D721Med (cell line): ENCODE measurements at places on chromosomes 12 and 14.

DNA sequence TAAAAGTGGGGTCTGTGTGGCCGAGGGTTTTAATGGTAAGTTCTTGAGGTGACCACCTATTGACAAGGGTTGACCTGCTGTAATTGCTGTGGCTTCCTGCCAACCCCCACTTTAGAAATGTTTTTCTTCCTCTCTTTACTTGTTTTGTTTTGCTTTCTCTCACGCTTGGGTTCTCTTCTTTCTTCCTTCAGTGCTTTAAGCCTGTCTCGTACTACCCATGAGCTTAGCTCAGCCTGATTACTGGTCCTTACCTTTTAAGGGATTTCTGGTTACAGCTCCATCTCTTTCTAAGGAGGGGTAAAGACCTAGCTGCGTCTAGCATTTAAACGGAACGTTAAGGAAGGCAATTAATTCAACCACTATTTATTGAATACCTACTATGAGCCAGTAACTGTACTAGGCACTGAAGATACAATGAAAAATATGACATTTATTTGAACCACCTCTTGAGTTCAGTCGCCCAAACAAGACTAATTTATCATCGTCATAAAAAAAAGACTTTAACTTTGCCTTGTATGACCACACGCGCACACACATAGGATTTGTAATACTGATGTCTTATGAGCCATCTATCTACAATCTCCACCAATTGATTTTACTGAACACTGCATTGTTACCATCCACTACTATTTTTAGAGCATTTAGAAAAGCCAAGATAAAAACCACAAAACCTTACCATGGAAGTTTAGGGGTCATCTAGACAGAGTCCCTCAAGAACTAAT lies 888 bp upstream of the PPP1R12A start:
- no peak for DNase-seq

DNA sequence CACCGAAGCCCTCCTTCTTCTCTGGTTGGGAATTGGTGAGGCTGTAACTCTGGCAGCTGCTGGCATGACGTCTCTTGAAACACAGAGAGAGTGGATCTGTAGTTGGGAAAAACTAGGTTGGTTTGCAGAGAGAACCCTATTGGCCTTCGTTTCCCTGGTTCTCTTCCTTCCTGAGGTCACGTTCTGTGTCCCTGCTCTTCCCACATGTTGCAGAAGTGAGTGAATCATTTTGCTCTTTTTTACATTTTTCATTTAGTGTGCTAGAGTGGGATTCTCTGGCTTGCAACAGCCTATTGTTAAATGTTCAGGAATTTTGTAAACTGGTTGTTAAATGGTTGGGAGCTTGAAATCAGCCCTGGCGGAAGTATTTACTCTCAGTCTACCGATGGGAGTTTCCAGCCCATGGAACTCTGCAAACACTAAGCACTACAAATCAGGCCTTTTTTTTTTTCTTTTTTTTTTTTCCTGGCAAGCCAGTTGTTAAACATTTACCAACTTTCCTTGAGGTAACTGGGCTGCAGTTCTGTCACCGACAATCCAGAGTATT lies 26.8 kb upstream of the CKAP4 start:
- no peak for DNase-seq

GRCh38 chr14:31449971-31450610 lies 7.2 kb downstream of the DTD2 start:
- no peak for DNase-seq

DNA sequence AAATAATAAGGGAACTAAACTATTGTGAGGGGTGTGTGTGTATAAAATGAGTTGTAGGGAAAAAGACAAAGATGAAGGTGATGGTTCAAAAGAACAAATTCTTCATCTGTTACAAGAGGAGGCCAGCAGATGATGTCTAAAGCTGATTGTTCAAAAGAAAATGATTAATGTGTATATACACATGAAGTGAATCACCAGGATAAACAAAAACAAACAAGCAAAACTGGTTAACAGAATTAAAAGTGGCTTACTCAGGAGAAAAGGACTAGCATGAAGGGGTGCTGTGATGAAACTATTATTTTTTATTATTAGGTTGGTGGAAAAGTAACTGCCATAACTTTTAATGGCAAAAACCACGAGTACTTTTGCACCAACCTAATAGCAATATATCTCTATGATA lies 348.4 kb downstream of the BCL11B start:
- no peak for DNase-seq

DNA sequence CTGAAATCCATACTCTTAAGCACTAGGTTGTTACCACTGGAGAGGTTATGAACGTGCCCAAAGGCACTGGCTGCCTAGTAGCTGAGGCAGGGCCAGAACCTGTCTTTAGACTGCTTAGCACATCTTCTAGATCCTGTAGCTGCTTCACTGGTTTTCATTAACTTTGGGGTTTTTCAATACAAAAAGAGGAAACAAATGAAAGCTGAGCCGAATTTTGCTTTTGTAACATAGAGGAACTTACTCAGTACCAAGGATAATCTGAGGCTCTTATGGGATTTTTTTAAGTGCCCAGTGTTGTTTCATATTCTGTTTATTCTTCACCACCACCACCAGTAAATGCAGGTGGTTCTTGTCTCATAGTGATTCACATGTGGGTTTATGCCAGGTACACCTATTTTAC lies 396.1 kb downstream of the RAD51B start:
- no peak for DNase-seq

- no peak for DNase-seq
These were observed 495.4 kb upstream of the SEL1L start for GRCh38 chr14:82029038-82029437.

DNA sequence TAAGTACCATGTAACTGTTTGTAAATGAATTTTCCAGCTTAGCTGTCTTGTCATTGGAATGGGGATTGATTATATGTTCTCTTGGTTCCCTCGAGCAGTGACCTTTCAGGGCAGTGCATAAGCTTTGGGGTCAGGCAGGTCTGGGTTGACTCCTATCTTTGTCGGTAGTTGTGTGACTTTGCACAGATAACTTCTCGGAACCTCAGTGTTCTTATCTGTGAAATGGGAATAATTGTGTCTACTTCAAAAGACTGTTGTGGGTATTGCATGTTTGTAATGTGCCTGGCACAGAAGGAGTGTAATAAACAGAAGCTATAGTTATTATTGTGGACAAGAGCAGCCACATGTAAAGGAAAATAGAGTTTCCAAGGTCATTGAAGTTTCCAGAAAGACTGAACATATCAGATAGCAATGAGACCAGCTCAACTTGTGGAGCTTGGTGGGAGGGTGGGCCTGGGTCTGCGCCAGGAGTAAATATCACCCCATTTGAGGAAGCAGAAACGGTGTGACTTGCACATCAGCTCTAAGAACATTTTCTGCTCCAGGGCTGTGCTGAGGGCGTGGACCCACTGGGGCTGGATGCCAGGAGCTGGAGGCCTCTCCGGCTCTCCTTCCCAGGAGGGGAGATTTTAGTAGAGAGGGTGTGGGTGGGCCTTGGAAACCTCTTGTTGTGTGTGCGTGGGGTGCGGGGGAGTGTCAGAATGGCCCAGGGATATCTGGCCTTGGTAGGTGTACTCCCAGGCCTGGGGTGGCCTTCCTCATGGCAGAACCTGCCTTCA lies 19.7 kb downstream of the FOS start:
- no peak for DNase-seq

GRCh38 chr12:64801381-64801780 lies 23.1 kb upstream of the TBC1D30 start:
- DNase-seq, result no peak

DNA sequence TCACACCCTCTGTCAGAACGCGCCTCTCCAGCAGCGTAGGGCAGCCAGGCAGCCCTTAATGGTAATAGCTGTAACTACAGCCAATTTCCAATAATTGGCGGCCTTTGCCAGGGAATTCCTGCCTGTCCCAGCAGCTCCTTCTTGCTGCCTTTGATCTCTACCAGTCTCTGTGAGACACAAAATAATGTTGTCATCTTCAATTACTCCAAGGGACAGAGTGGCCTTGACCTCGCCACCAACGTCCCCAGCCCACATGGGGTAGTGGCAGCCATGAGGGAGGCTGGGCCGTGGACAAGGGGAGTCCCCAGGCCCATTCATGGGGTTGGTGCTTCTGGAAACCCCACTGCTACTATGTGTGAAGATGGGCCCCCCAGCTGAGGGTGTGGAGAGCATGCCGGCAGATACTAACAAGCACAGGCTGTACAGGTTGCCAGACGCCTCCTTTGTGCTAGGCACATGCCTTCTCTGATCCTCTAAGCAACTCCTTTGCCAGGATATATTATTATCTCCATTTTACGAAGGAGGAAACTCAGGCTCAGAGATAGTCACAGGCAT lies 17.4 kb upstream of the CLMN start:
- no peak for DNase-seq

GRCh38 chr14:101947577-101947903 lies 16.8 kb upstream of the DYNC1H1 start:
- DNase-seq, result no peak

- no peak for DNase-seq
These were observed 17.4 kb downstream of the KCNC2 start for GRCh38 chr12:75192196-75192595.

- DNase-seq, result no peak
These were observed 1.5 kb downstream of the GSTZ1 start for GRCh38 chr14:77322250-77322902.

DNA sequence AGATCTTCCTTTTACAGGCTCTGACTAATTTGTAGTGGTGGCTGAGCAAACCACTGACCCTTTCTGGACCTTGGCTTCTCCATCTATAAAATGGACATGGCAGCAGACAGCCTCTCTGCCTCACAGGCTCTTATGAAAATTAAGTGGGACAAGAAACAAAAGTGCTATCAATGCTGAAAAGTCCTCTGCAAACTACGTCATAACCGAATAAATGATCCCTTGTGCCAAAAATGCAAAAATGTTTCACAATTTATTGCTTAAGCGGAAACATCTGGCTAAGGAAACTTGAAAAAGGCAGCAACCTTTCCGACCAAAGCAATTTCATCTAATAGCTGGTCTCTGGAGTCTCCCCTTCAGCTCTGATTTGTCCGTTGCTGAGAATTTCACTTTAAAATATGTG lies 108.5 kb upstream of the PLXNC1 start:
- no peak for DNase-seq

DNA sequence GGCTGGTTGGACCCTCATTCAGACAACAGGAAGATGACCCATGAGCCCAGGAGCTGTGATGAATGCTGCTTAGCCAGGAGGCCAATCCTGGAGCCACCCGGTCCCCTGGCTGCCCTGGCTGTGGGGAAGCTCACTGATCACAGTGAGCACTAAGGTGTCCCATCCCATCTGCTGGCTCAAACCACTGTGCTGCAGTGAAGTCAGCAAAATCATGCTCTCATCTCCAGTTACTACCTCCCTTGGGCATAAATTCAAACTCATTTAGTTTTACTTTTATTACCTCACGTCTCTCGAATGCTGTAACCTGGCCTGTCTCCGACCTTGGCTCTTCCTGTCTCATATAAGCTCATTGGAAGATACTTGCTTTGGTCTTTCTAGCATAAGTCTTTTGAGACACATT lies 112.4 kb downstream of the APAF1 start:
- no peak for DNase-seq

GRCh38 chr12:4506870-4507269 lies 31.8 kb upstream of the RAD51AP1 start:
- no peak for DNase-seq

GRCh38 chr14:87966816-87967215 lies 26.2 kb downstream of the GALC start:
- no peak for DNase-seq

DNA sequence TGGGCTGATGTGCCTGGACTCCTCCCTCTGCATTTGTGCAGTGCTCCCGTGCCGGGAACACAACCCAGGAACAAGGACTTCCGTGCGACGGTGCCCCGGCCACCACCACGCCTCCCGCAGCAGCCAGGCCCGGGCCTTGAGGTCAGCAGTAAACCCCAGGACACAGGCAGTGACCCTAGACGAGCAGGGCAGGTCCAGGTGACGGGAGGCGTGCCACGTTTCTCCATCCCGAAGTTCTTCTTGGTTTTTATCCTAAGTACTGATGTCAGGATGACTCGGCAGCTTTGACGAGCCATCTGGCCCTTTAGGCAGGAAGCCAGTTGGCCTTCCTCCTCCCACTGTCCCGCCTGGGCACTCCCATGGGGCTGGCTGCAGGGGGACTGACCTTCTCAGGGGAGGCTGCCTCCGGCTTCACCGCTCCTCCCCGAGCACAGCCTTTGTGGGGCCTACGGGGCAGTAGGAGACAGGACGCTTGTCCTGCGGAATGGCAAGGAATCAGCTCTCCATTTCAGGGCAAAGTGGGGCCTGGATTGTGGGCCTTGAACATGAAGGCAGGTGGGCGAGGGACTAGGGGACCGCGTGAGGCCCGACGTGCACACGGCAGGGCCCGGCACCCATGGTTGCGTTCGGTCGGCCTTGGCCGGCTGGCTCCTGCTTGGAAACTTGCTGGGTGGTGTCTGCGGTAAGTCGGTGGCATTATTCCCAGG lies 94.1 kb downstream of the FBXL14 start:
- no peak for DNase-seq

DNA sequence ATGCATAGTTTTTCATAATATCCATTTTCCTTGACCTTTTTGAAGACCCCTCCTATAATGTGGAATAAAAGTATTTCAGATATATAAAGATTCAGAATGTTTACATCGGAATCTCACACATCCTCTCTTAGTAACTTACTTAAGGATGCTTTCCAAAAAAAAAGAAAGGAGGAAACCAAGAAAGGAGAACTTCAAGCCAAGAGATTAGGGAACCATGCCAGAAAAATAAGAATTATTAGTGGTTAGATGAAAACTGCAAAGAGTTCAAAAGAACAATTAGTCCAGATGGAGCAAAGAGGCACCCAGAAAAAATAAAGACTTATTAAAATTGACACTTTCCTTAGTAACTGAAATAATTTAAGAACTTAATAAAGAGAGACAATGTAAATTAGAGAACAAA lies 179.2 kb downstream of the DUSP6 start:
- no peak for DNase-seq

DNA sequence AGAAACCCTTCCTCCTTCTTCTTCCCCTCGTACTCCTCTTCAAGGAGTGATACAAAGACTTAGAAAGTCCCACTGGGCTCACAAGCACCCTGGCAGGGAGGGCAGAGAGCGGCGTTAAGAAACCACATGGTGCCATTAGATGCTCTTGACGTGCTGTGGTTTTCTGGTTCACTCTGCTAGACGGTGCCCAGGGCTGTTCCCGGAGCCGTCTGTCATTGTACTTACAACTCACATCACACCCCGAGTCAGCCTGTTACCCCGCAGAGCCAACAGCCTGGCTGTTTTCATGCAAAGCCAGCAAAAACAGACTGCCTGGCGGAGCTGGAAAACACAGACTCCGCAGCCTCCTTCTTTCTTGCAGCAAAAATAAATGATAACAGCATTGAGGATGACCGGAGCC lies 232.6 kb upstream of the TBX3 start:
- DNase-seq, result no peak

GRCh38 chr12:110367181-110367864 lies 36.2 kb downstream of the ANAPC7 start:
- DNase-seq, result no peak

- DNase-seq, result no peak
These were observed 119.0 kb upstream of the SLC38A4 start for GRCh38 chr12:46944771-46945170.

GRCh38 chr12:92259291-92259690 lies 113.6 kb upstream of the BTG1 start:
- no peak for DNase-seq

GRCh38 chr14:87698481-87698880 lies 294.5 kb downstream of the GALC start:
- no peak for DNase-seq

- no peak for DNase-seq
These were observed 207.1 kb downstream of the PIK3C2G start for GRCh38 chr12:18468246-18469075.
